ENCODE measurements at places on chromosomes 3 and 15.

GRCh38 chr15:69523010-69524001, 70.7 kb downstream of the RPLP1 start:
- DNase-seq = peak; percentile 63

DNA sequence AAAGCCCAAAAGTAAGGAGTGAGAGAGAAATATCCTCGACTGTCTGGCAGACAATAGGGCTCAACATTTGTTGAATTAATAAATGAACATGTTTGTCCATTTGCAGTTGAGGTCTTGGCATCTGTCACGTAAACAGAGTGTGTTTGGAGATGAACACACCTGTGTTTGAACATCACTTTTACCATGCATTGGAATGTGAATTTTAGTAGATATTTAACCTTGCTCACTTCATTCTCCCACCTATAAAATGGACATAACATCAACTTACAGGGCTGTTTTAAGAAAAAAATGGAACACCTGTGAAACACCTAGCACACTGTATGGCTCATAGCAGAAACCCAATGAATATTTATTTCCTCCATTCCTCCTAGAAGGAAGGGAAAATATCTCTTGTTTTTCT, 204.8 kb downstream of the KCNMB2 start:
- DNase-seq = no peak

- DNase-seq = no peak
Measured at GRCh38 chr15:74123131-74123429, 7.3 kb upstream of the ISLR2 start.

DNA sequence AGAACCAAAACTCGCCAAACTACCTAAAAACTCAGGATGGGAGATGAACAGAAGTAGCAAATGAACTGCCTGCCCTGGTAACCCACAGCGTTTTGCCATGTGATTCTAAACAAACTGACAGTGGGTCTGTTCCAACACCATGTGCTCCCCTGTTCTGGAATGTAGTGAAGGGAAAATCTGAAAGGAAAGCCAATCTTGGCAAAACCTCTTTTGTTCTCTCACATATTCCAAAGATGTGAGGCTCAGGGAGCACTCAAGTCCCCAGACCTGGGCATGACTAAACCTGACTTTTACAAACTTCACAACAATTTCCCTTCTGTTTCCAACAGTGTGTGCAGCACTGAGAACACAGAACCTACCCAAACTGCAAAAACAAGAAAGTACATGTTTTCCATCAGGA, 116.1 kb downstream of the IMPG2 start:
- DNase-seq = no peak

GRCh38 chr3:71438071-71438685, 145.3 kb downstream of the FOXP1 start:
- DNase-seq = no peak

GRCh38 chr15:91099995-91100813, at the start of gene SV2B:
TSS of gene SV2B (plus strand) at chr15:91100257. CDS start at chr15:91226264, 126,007 bp downstream.
- DNase-seq = peak; percentile 51

Measured in stimulated activated CD4-positive, alpha-beta T cell treated with anti-CD3 and anti-CD28 coated beads, Interleukin-12 subunit alpha, Interleukin-12 subunit beta, amount 100 ng/mL, for 4 hours (primary cell).